Ascending aorta (tissue), 2 donors: ENCODE measurements at places on chromosomes 6 and 20.

DNA sequence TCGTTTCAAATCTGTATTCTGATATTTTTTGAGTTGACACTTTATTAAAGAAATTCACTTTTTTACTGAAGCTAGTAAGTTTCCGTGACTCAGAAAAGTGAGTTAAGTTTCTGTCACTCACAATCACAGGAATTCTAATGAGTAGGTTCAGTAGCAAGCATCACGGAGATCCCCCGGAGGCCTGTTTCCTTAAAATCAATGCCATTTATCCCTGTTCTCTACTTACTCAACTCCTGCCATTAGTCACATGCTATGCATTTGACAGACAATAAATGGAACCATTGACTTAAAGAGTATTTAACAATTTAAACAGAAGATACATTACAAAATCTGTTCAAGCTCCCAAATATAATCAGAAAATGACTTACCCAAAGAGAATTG is 9.1 kb downstream of the SLC18B1 start:
- H3K36me3 ChIP-seq = no peaks in the 10 kb centered on the region
- no peaks in the 10 kb centered on the region for H3K4me1 ChIP-seq
- no peak overlapping the region for H3K4me3 ChIP-seq
- no peak for DNase-seq

DNA sequence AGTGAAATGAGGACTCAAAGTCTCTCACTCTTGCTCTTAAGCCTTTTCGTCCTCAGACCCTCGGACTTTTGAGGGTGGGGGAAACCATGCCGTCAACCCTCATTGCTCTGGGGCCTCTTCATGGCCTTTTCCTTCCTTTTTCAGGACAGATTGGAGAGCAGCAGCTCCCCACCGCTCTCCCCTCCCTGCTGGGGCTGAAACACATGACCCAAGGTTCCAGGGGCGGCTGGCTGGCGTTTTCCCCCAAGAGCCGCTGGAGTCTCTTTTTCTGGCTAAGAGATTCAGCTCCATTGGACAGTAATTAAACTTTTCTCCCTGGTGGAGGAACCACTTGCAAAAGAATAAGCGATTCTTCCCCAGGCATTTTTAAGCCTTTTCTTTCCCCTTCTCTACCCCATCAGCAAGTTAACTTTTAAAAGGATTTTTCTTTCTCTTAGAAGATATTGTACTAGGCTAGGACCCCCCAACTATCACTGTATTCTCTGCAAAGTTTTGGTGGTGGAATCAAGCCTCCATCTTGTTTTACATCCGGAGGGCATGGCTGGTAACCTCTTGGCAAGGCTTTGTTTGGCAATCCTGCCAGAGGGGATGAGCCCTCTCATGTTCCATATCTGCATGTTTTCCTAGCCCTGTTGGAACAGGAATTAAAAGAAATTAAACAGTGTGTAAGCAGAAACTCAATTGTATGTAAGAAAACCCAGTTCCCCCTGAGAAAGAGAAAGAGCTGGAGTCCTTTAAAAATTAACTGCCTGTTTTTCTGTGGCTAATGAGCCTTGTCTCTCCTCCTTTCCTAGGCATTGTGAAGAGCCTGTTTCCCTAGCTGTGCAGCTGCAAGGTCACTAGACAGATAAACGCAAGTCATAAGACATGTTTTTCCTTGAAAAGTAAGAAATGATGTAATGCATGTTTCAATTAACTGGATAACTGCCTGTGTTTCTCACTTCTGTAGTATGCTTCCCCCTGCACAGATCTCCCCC is 100.8 kb upstream of the GPR6 start:
- H3K27me3 ChIP-seq = no peaks in the 10 kb centered on the region
- no peak overlapping the region for H3K4me3 ChIP-seq
- no peaks in the 10 kb centered on the region for H3K4me1 ChIP-seq
- no peaks in the 10 kb centered on the region for H3K36me3 ChIP-seq
- no peak for DNase-seq

- no peaks in the 10 kb centered on the region for H3K36me3 ChIP-seq
- no peak for DNase-seq
- no peaks in the 10 kb centered on the region for H3K4me1 ChIP-seq
- no peak overlapping the region for H3K27ac ChIP-seq
Observed at GRCh38 chr6:138609801-138610430, 110.6 kb upstream of the NHSL1 start.

DNA sequence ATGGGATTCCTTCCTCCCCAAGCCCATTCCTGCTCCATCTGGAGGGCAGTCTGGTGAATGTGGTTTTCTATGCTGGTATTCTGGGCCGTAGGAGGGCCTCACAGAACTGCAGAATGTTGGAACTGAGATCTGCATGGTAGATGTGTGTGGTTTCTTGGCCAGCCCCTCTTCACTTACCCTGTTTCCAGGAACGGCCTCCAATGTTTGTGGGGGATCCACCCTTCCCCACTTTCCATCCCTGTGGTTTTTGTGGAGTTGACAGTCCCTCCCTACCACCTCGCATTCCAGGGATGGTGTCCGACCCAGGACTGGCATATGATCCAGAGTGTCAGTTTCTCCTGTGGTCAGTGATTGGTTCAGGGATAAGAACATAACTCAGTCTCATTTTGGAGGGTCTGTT is 26.7 kb upstream of the TMEM14A start:
- no peak for DNase-seq
- no peak overlapping the region for H3K27ac ChIP-seq
- H3K36me3 ChIP-seq = no peaks in the 10 kb centered on the region
- no peak overlapping the region for H3K4me3 ChIP-seq

GRCh38 chr6:108835218-108835850 is 12.9 kb upstream of the ARMC2 start:
- no peak overlapping the region for H3K4me3 ChIP-seq
- peak; percentile 58 for DNase-seq
- no peaks in the 10 kb centered on the region for H3K27me3 ChIP-seq
- no peaks in the 10 kb centered on the region for H3K4me1 ChIP-seq
- peak overlapping the region; percentile 9 for H3K27ac ChIP-seq

GRCh38 chr6:170176136-170176897 is 114.6 kb downstream of the DLL1 start:
- H3K4me1 ChIP-seq = no peaks in the 10 kb centered on the region
- no peak overlapping the region for H3K4me3 ChIP-seq
- no peak overlapping the region for H3K27ac ChIP-seq

- no peaks in the 10 kb centered on the region for H3K27me3 ChIP-seq
- H3K4me1 ChIP-seq = no peaks in the 10 kb centered on the region
- H3K27ac ChIP-seq = no peak overlapping the region
- no peak overlapping the region for H3K4me3 ChIP-seq
- no peak for DNase-seq
Observed at GRCh38 chr6:120363429-120363828, 970.9 kb downstream of the TBC1D32 start.

DNA sequence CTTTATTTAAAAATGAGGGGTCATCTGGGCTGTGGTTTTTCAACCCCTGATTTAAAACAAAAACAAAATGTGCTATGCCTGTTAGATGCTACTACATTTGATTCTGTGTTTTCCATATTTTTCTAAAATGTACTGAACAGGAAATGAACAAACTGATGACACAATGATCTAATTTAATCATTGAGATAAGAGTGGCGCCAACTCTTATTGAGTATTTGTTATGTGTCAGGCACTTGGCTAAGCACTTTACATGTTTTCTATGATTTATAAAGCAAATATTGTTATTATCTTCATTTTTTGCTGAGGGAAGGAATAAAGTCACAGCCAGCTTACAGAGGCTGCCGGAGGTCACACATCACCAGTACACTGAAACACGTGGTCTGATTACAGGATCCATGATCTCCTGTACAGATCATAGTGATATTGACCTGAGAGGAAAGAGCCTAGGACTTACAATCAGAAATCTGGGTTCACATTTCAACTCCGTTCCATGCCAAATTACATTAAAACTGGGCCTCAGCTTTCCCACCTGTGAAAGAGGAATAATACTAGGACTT is 166.7 kb downstream of the ESR1 start:
- no peaks in the 10 kb centered on the region for H3K4me1 ChIP-seq
- no peak for DNase-seq
- H3K27ac ChIP-seq = no peak overlapping the region
- no peaks in the 10 kb centered on the region for H3K27me3 ChIP-seq
- H3K36me3 ChIP-seq = no peaks in the 10 kb centered on the region

DNA sequence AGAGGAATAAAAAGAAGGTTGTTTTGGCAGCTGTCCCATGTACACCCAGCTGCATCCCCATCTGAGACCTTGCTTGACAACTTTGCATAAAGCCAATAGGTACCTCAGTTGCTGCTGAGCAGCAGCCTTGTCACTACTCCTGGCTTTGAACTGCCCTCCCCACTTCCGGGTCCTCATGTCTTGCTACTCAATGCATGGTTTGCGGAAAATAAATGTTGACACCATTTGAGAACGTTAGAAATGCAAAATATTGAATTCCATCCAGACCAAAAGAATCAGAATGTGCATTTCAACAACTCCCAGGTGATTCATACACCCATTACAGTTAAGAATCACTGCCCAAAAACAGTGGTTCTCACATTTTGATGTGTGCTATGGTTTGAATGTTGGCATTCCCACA is 32.9 kb downstream of the GPX5 start:
- H3K27ac ChIP-seq = no peak overlapping the region
- H3K36me3 ChIP-seq = no peaks in the 10 kb centered on the region
- H3K4me3 ChIP-seq = no peak overlapping the region
- no peaks in the 10 kb centered on the region for H3K4me1 ChIP-seq

DNA sequence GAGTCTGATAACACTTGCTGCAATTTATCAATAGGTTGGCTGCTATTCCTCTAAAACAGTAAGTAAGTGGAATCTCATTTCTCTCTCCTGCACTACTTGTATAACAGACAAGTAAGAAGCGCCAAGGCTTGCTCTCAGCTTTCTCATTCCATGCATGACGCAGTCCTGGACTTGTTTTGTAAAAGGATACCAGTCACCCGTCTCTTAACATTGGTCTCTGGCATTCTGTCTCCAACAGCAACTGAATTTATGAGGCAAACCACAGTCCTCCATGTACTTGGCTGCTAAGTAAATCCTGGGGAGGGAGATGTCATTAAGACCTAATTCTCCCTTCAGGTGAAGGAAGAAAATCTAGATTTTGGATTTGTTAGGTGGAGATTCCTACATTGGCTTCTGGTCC is 115.4 kb downstream of the OPN5 start:
- H3K36me3 ChIP-seq = no peaks in the 10 kb centered on the region
- H3K4me1 ChIP-seq = no peaks in the 10 kb centered on the region
- no peak for DNase-seq
- no peak overlapping the region for H3K4me3 ChIP-seq
- no peak overlapping the region for H3K27ac ChIP-seq

GRCh38 chr6:8088886-8089285 is 13.5 kb downstream of the EEF1E1 start:
- H3K27me3 ChIP-seq = no peaks in the 10 kb centered on the region
- H3K27ac ChIP-seq = peak overlapping the region; percentile 58
- H3K36me3 ChIP-seq = peaks cover 25% of the 10 kb centered on the region
- no peak for DNase-seq
- H3K4me1 ChIP-seq = peaks cover 19% of the 10 kb centered on the region

GRCh38 chr6:111970426-111970825 is 83.5 kb upstream of the CCN6 start:
- no peak overlapping the region for H3K27ac ChIP-seq
- no peaks in the 10 kb centered on the region for H3K36me3 ChIP-seq
- no peak for DNase-seq
- no peaks in the 10 kb centered on the region for H3K27me3 ChIP-seq
- H3K4me3 ChIP-seq = no peak overlapping the region

DNA sequence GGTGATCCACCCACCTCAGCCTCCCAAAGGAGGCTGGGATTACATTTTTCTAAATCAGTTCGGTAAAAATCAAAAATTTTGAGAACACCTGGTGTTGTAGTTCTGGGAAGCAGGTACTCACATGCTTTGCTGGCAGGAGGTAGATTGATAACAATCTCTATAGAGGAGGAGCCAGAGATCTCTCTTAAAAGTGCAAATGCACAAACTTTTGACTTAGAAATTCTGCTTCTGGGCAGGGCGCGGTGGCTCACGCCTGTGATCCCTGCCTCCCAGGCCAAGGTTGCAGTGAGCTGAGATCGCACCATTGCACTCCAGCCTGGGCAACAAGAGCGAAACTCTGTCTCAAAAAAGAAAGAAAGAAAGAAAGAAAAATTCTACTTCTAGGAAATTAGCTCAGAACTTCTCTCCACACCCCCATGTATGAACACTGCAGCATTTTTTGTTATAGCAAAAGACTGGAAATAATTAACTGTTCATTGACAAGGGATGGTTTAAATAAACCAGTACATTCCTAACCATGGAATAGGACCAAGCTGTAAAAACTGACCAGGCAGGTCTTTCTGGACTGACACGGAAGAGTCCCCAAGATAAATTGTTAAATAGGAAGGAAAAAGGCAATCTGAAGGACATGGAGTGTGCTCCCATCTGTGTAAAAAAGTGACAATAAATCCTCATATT is 14.4 kb upstream of the TRIB3 start:
- H3K4me1 ChIP-seq = peaks cover 2% of the 10 kb centered on the region
- no peak for DNase-seq
- no peaks in the 10 kb centered on the region for H3K27me3 ChIP-seq
- H3K36me3 ChIP-seq = no peaks in the 10 kb centered on the region

DNA sequence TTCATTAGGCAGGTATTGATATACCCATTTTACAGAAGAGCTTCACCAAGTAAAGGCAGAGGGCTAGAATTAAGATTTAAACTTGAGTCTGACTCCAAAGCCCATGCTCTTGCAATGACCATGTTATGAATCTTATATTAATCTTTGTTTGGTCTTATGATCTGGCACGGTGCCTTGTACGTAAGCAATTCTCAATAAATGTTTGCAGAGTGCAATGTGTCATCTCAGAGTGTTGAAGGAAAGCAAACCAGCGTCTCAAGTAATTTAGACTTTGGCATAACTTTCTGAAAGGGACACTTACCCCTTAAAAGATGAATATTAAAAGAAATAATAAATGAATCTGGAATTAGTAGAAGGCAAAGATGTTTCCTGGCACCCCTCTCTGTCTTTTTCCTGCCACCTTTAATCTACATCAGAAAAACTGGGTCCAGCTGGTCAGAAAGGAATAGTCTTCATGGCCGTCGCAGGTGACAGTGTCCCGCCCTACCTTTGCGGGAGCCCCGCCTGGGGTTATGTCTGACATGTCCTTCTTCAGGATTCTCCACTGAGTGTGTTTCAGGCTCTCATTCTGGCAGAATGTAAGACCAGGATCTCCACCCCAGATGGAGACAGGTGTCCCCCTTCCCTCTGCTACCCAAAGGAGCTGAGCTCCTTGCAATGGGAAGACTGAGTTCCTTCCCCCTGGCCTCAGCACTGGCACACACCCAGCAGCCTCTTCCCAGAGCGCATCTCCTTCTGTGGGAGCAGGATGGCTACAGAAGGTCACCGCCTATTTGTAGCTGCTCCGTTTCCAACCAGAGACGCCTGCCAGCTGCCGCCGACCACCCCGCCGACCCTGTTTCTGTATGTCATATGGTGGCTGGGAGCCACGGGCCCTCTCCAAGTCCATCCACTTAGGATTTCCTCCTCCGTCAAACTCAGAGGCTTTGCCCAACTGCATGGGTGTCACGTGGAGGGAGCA is 266.3 kb upstream of the ECI2 start:
- no peaks in the 10 kb centered on the region for H3K4me1 ChIP-seq
- no peak for DNase-seq
- H3K27ac ChIP-seq = no peak overlapping the region

DNA sequence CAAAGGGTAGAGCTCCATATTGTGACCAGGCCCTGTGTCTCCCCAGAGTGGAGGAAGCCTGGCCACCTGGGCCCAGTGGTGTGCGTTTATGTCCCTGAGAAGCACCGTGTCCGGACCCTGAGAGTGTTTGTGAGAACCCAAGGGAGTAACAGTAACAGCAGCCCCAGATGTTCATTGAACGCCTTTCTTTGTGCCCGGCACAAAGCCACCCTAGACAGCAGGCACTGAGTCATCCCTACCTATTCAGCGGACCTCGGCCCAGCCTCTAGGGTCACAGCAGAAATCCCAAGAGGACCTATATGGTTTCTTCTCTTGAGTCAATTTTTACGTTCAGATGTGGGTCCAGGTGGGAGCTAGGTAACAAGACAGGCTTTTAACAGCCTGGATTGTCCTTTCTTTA is 24.5 kb downstream of the BCAS4 start:
- no peak overlapping the region for H3K4me3 ChIP-seq
- H3K4me1 ChIP-seq = peaks cover 41% of the 10 kb centered on the region
- H3K27ac ChIP-seq = no peak overlapping the region
- DNase-seq = no peak
- no peaks in the 10 kb centered on the region for H3K36me3 ChIP-seq
